ENCODE measurements at places on chromosomes 16 and 17.

DNA sequence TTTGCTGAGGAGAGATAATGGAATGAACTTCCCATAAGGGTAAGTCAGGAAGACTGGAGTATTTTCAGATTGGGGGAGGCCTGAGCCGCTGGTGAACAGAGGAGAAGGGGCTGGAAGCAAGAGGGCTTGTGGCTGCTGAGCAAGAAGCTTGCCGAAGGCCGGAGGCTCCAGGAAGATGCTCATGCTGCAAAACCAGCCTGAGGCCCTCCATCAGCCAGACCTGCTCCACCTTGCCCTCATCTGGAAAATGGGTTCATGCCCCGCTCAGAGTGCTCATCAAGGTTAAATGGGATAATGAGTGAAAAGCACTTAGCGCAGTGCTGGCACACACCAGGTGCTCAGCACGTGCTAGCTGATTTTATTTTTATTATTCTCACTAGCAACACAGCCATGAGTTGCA, 5.5 kb upstream of the ASGR1 start:
- no peak for DNase-seq

DNA sequence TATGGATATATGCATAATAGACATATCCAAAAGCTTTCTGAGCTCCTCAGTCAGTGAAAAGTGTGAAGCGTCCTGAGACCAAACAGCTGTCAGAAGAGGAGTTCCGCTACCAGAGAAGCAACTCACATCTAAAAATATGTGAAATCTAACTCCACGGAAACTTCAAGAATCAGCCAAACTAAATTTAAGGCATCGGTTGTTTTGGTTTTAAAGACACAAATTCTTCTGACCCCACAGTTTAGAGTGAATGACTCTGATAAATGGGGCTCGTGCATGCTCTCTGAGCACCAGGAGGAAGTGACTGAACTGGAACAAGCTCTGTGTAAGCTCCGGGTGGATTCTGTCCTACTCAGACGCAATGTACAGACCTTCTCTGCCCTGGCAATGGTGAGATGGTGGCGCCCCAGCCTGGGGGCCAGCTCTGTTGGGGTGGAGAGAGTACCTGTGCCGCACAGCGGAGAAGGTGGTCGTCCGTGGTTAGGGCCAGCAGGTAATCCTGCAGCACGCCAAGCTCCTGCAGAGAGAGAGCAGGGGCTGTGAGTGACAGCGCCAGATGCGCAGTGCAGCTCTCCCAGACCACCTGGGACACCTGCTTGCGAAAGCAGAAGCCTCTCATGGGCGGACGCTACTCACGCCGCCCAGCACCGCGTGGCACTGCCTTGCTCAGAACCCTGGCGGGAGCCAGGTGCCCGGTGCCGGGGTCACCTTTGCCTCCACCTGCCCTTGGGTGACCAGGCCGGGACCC, 44.4 kb upstream of the ATP2A3 start:
- DNase-seq: no peak

DNA sequence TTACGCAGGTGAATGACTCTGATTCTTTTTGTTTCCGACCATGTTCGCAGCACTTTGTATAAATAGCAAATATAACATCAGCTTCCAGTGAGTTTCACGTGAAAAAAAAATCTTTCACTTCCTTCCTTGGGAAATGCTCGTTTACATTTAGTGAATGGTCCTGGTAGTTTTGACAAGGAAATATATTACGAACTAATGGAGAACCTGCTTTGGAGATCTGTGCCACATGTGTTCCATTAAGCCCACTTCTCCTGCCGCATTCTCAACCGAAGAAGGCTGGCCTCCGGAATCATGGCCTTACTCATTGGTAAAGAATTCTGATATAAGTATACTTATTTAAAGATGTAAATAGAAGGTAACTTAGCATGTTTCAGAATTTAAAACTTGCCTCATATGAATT, 3.6 kb downstream of the CRAMP1 start:
- no peak for DNase-seq

- no peak for DNase-seq
Observed at GRCh38 chr17:3828151-3828851, 17.7 kb downstream of the NCBP3 start.

- DNase-seq: no peak
Observed at GRCh38 chr17:16352667-16353316, 477 bp downstream of the CENPV start.

DNA sequence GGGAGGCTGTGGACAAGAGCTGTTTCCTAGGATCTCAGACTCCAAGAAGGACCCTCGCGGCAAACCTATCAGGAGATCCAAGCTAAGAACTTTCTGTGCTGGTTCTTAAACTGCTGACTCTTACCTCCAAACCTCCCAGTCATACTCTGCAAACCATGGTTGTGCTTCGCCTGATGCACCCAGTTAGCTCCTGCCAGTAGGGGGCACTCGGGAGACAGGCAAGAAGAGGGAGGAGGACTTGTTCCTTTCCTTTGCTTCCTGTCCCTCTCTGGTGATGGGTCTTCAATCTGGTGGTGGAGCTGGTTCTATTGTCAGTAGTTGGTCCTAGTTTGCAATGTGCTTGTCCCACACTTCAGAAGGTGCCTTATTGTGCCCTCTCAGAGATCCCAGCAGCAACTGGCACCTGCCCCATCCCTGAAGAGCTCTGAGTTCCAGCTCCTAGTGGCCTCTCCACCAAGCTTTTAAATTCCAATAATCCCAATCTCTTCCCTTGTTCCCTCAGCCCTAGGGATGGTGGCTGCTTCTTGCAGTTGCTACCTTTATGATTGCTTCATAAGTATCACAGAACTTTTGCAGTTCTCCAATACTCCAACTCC, 113.5 kb upstream of the RPL38 start:
- no peak for DNase-seq

GRCh38 chr16:84007965-84008364, 34.6 kb downstream of the SLC38A8 start:
- no peak for DNase-seq

- DNase-seq: no peak
Observed at GRCh38 chr16:87926246-87927194, 9.8 kb downstream of the CA5A start.

GRCh38 chr17:38449364-38449763, 21.1 kb downstream of the ARHGAP23 start:
- DNase-seq: no peak

DNA sequence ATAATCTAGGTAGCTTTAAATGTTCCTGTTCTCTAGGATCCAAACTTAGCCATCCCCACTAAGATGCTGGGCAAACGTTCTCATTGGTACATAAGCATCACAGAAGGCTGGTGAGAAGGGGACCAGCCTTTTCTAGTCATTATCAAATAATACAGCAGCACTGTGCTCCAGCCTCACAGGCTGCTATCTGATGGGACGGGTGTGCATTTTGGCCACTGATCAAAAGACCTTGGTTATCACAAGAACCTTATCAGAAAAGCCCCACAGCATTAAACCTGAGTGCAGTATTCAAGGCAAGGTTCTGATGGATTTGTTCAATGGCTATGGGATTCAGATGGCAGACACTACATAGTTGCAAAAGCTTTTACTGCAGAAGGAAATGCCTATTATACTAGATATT, 19.1 kb upstream of the KPNB1 start:
- no peak for DNase-seq

GRCh38 chr17:75271233-75271954, 363 bp upstream of the MIF4GD start:
- DNase-seq: peak; percentile 93

DNA sequence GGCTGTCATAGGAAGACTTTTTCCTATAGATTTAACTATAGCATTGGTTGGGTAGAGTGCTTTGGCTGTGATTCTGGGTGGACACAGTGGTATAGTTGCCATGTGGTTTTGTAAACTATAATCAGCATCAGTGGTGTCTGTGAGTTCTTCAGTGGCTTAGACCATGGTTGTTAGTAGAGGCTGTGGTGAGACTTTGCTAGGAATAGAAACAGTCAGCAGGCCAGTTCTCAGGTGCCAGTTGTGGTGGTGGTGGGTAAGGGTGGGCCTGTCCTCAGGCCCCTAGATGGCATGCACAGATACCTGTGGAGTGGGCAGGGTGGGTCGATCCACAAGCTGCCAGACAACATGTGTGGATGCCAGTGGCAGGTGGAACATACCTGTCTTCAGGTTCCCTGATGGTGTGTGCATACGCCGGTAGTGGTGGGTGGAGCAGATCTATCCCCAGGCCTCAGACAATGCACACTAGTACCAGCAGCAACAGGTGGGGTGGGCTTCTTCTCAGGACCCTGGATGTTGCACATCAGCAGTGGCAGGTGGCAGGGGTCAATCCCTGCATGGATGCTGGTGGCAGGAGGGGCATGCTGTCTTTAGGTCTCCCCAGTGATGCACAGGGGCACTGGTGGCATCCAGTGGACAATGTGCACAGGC, 28.4 kb upstream of the GINS3 start:
- DNase-seq: no peak

- no peak for DNase-seq
Observed at GRCh38 chr16:81646561-81646960, 132.5 kb upstream of the PLCG2 start.

DNA sequence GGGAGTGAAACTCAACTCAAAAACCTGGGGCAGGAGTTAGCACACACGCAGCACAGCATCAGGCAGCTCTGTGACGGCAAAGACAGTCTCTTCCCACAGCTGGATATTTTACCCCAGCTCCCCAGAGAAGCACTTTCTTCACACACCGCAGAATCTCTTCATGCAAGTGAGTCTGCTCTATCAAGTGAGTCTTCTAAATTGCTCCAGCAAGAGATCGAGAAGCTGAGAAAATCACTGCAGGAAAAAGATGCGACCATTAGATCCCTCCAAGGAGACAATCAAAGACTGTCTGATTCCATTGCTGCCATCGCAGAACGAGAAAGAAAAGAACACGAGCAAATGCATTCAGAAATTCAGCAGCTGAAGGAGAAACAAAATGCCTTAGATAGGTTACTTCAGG, 16.9 kb upstream of the LCMT1 start:
- DNase-seq: no peak

DNA sequence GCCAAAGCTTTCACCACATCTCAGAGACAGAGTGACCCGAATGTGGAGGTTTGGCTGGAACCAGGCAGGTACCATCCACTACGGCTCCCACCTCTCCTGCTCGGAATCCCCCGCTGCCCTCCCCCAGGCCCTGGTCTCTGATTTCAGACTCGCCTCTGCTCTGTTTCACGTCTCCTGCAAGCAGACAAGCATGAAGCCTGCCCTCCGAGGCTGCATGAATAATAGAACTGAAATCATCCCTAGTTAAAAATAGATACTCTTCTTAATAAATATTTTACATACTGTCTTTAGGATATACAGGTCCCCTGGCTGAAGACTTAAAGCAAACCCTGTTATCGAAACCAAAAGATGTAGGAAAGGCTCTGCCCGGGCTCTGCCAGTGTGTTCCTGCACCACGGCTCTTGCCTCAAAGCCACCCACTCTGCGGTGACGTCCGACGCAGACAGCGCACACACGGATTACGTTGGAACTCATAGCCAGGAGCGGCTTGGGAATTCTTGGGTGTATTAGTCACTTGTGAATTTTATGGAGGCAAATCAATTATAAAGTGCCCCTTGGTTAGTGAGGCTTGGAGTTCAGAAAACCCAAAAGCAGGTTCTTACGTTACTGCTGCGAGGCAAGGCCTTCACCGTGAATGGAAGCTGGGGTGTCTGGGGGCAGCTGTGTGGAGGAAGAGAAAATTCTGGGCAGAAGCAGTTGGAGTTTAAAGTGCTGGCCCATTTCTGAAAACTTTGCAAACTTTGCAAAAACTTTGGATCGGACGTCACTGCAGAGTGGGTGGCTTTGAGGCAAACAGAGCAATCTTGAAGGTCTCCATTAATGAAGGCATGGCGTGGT, 25.6 kb upstream of the NPTX1 start:
- DNase-seq: no peak

DNA sequence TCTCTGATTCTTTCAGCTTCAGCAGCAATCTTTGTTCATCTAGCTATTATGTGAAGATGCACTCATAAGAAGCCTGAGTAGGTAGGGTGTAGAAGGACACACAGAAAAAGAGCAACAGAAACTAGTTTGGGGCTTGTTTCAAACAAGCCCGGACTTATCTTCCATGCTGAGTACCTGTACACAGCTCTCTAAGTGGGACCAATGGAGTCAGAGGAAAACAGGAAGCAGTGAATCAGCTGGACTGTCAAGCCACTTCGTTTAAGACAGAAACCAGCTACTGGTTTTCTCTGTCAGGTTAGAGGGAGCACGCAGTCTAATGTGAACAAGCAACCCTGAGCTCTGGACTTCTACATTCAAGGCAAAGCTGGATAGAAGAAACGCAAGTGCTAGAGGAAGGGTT, 16.0 kb downstream of the MAP2K6 start:
- DNase-seq: no peak

- no peak for DNase-seq
Observed at GRCh38 chr16:72558501-72558900, 386.5 kb upstream of the PMFBP1 start.

GRCh38 chr16:67647681-67648080, 2.7 kb downstream of the CARMIL2 start:
- no peak for DNase-seq

- DNase-seq: no peak
Observed at GRCh38 chr16:14502256-14502875, 127.7 kb downstream of the PARN start.

GRCh38 chr17:50575581-50576210, 15.2 kb downstream of the CACNA1G start:
- DNase-seq: no peak

GRCh38 chr17:28536532-28537218, 15.7 kb downstream of the UNC119 start:
- DNase-seq: no peak

- no peak for DNase-seq
Observed at GRCh38 chr17:55726440-55726839, 3.8 kb upstream of the TMEM100 start.

DNA sequence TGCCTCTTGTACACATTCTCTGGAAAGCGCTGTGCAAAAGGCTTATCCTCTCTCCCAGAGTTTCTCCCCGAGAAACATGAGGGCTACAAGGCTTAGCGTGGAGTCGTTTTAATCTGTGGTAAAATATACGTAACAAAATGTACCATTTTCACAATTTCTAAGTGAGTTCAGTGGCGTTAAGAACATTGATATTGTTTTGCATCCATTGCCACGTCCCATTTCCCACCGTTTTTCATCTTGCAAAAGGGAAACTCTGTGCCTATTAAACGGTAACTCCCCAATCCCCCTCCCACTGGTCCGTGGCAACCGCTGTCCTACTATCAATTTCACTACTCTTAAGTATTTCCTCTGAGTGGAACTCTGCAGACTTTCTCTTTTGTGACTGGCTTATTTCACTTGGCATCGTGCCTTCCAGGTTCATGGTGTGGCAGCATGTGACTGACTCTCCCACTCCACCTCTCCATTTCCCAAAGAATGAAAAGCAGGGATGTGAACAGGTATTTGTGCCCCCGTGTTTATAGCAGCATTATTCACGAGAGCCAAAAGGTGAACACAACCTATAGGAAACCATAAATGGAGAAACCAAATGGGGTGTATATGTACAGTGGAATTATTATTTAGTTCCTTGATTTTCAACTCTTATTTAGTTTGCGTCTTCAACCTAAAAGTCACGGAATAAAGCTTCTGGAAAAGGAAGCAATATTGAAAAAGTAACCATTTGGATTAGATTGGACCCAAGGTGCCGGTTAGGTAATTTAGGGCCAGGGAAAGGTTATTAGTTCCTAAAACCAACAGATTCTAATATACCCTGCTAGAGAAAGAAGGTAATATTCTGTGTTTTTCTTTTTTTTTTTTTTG, 1.1 kb upstream of the USP32 start:
- DNase-seq: no peak

GRCh38 chr17:8221663-8222379, 11.4 kb upstream of the AURKB start:
- DNase-seq: peak; percentile 90

All from activated T-cell treated with anti-CD3 and anti-CD28 coated beads, Interleukin-2, amount 50 U/mL, for 1 hour (primary cell).